Stimulated activated CD8-positive, alpha-beta memory T cell treated with anti-CD3 and anti-CD28 coated beads, Interleukin-15, amount 100 ng/mL, for 1 hour (primary cell): ENCODE measurements at places on chromosomes 16 and 17.

DNA sequence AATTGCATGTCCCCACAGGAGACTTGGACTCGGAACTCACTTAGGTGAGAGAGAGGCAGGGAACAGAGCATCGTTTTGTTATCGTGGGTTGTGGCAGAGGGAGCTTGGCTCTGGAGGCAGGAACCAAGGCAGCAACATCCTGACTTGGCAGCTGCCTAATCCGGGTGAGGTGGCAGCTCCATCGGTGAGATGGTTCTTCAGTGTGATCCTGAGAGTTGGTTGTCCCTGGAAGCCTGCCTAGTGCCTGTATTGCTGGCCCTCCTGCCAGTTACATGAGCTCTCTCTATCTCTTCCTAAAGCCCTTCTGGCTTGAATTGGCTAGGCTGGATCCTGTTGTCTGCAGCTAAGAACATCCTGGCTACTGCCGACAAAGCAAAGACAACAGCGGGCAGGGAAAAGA is 19.9 kb upstream of the SEC14L1 start:
- DNase-seq, result no peak

- no peak for DNase-seq
These were observed 581.7 kb downstream of the KCNJ2 start for GRCh38 chr17:70750983-70751382.

DNA sequence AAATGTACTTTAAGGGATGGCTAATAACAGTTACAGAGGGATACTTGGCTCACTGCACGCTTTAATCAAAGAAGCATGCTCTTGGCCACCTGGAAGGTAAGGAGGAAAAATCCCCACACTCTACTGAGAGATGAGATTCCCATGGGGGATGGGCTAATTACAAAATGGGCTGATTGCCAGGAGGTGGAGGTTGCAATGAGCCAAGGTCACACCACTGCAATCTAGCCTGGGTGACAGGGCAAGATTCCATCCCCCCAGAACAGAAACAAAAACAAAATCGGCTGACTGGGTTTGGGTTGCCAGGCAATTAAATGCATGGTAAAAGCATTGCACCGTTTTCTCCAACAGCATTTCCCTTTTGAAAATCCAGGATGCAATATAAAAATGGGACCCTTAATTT is 18.0 kb downstream of the N4BP1 start:
- DNase-seq, result no peak

GRCh38 chr17:72863526-72864211 is 228.8 kb downstream of the SLC39A11 start:
- DNase-seq, result no peak

DNA sequence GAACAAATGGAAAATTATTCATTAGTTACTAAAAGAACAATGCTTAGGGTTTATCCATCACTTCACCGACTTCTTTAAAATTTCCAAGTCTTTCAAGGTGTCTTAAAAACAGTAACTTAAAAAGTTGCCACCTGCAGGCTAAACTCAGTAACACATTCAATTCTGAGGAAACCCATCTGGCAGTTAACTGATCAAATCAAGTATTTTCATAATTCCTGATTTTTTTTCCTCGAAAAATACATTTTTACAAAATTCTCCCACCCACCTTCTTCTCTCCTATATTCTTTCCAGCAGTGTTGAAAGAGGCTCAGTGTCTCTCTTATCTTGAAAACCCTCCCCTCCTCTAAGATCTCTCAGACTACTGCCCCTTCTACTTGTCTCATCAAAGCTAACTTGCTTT is 29.9 kb downstream of the PARN start:
- no peak for DNase-seq

DNA sequence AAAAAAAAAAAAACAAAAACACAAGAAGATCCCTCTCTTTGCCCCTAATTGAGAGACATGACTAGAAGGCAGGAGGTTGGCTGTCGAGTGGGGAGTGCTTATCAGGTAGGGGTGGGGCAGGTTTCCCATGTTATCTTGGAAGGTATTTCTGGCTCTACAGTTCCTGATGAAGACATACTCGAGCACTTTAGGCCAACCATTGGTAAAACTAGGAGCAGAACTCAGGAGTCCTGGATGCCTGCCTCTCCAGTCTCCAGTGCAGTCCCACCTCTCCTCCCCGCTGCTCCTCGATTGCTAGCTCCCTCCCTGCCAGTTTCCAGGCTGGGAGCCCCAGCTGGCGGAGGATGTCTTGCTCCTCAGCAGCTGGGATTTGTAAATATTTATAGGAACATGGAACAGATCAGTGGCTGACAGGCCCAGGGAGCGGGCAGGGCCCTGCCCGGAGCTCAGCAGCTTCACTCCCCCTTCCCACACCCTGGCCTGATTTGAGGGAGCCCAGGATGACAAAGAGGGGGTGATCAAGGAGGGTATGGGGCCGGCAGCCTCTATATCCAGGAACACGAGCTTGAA is 11.4 kb upstream of the C1QL1 start:
- DNase-seq, result no peak

DNA sequence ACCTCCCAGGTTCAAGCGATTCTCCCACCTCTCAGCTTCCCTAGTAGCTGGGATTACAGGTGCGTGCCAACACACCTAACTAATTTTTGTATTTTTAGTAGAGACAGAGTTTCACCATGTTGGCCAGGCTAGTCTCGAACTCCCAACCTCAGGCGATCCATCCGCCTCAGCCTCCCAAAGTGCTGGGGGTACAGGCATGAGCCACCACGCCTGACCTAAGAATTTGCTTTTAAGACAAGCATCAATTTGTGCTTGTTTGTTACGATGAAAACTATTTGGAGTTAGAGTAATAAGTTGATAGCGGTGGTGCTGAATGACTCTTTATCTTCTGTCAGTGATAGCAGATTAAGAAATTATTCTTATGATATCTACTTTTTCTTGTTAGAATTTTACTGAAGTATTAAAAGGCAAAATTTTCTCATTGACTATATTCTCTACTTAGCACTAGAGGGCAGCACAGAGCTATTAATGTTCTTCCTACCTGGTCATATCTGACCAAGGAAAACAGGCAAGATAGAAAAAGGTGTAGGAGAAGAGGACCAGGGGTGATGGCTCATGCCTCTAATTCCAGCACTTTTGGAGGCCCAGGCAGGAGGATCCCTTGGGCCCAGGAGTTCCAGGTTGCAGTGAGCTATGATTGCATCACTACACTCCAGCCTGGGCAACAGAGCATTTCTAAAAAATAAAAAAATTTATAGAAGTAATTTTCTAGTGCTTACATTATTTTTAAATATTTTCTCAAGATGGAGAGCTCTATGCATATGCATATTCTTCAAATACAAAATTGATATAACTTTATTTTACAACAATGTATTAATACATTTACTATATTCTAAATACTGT is 24.5 kb downstream of the STXBP4 start:
- DNase-seq, result no peak

DNA sequence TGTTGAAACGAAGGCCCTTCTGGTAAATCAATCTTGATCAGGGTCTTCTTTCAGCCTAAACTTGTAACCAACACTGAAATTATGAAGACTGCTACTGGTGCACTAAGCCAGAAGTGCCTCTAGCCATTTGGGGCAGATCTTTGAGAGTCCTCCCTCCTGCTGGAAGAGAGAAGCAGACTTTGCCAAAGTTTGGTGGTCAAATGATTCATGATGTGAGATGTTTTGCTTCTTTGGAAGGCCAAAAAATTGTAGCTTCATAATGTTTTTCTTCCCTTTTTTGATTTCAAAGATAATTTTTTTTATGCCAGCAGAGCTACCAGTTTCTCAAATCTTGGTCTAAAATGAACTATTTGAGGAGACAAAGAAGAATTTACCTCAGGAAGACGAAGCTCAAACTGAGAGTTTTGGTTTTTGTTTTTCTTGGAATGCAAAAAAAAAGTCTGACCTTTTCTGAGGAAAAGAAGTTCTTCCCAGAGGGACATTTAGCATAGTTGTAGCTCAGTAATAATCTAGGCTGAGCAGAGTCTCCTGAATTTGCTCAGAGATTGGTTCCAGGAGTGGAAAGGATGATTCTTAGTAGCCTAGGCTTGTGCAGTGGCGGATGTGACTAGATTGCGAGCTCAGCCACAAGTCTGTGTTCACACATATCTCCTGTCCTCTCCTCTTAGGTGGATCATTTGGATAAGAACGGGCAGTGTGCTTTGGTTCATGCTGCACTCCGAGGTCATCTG is 50.9 kb downstream of the CYB561 start:
- DNase-seq, result no peak

- no peak for DNase-seq
These were observed 72.5 kb downstream of the WSB1 start for GRCh38 chr17:27366437-27366836.

DNA sequence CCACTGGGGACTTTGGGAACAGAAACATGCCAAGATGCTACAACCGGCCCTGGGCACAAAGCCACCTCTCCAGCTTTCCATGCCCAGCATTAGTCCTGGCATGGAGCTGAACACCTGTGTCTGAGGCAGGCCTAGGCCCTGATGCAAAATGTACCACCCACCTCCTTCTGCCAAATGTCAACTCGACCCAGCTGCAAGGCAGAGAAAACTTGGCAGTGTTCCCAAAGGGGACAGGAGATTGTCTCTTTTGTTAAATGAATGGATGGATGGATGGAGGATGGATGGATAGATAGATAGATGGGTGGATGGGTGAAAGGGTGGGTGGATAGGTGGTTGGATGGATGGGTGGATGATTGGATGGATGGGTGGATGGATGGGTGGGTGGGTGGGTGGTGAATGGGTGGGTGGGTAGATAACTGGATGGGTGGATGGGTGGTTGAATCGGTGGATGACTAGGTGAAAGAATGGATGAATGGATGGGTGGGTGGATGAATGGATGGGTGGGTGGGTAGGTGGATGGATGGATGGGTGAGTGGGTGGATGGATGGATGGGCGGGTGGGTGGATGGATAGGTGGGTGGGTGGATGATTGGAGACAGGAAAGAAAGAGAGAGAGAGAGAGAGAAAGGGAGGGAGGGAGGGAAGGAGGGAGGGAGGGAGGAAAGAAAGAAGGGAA is 73.4 kb upstream of the TNRC6C start:
- no peak for DNase-seq

DNA sequence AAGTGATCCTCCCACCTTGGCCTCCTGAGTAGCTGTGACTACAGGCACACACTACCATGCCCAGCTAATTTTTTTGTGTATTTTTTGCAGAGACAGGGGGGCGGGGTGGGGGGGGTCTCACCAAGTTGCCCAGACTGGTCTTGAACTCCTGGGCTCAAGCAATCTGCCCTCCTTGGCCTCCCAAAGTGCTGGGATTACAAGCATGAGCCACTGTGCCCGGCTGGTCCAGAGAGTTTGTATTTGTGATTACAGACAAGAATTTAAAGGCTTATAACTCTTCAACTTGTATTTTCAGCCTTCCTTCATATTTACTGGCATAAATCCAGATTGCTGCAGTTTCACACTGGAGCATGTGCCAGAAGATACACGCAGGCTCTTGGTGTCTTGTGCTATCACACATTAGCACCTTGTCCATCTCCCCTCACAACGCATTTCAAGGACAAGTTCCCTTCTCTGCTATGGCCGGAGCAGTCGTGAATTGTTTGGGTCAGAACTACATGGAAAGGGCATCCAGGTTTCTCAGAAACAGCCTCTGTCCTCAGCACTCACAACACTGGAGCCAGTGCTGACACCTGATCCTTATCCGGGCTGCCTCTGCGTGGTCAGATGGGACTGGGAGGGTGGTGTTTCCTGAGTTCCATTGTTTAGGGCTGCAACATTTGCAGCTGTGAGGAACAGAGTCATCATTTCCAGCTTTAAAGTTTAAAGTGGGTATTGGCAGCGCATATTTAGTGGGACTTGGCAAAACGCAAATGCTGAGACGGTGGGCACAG is 28.1 kb downstream of the WSCD1 start:
- no peak for DNase-seq

GRCh38 chr17:81400996-81401722 is 5.9 kb downstream of the BAHCC1 start:
- DNase-seq, result no peak

GRCh38 chr17:21089933-21090901 is 36.5 kb upstream of the DHRS7B start:
- DNase-seq, result no peak

- DNase-seq, result no peak
These were observed 206.0 kb downstream of the SEC14L1 start for GRCh38 chr17:77346765-77347164.

GRCh38 chr16:31080035-31080629 is 5.9 kb downstream of the ZNF646 start:
- DNase-seq, result no peak

DNA sequence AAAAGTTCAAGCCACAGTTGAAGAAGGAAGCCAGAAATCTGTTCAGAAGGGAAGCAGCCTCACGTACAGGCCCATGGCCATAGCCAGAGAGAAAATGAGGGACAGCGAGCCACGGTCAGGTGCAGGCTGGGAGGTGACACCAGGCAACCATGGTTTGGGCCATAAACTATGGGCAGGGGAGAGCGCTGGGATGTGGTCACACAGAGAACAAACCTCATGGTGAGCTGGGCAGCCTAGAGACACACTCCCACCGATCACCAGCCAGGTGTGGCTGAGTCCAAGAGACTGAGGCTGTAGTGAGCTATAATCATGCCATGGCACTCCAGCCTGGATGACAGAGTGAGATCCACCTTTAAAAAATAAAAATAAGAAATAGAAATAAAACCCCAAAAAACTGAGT is 76.5 kb downstream of the NETO2 start:
- DNase-seq, result no peak

- DNase-seq, result no peak
These were observed 85.5 kb upstream of the MSI2 start for GRCh38 chr17:57170866-57171265.

DNA sequence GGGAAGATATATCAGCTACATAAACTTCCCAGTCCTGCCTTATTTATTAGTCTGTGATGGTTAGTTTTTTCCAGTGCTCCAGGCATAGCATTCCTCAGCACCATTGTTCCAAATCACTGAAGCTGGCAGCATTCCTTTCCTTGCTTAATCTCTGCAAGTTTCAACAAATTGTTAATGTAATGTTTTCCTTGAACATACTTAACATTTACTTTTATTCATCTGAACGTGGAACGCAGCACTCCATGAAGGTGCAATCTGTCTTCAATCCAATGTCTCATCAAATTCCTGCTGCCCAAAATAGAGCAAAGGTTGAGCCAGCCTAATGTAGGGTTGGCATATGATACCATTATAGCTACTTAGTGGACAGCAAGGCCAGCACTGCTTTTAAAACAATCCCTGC is 441.1 kb upstream of the RBFOX1 start:
- DNase-seq, result no peak

DNA sequence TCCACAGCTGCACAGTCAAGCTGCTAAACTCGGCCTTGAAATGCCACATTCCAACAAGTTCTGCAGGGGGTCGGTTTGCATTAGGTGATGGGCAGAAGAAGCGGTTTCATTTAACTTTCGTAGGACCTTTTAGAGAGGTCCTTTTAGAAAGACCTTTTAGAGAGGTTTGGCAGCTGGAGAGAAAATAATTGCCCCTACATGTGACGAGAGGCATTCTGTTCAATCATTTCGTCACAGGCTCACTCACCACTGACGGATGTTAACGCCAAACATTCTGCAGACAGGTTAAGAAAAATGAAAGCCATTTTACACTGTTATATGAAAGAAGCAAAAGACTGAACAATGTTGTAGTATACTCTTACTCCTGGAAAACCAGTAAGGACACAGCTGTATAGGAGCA is 76.5 kb upstream of the ZNF423 start:
- DNase-seq, result no peak

- DNase-seq, result no peak
These were observed 49.4 kb downstream of the BEAN1 start for GRCh38 chr16:66476328-66477027.
